T-helper 9 cell (primary cell): ENCODE measurements at places on chromosomes 1 and 21.

GRCh38 chr1:28392027-28392652 is 22.6 kb downstream of the PHACTR4 start:
- DNase-seq, result no peak

GRCh38 chr21:45415943-45416611 is 11.1 kb downstream of the COL18A1 start:
- no peak for DNase-seq

GRCh38 chr1:16372535-16373285 is 5.7 kb downstream of the SZRD1 start:
- no peak for DNase-seq

DNA sequence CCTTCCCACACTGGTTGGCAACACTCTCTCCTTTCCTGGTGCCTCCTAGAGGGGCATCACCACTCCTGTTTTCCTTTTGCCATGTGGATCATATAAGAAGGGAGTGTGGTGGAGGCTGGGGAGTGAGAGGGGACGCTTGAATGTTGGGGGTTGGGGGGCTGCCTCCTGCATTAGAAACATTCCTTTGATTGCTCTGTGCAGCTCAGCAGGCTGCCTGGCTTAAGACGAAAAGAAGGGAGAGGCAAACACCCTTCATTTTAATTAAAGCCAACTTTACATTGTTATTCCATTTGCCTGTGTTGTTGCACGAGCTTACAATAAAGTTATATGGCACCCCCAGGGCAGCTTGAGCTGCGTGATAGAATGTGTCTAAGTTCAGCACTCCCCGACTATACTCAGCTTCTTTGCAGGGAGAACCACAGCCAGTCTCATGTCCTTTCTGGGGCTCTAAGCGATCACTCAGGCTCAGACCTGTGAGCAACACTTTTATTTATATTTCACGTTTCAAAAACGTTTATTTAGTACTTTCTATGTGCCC is 57.4 kb downstream of the FOXD2 start:
- no peak for DNase-seq

GRCh38 chr1:236058141-236058934 is 6.6 kb downstream of the NID1 start:
- no peak for DNase-seq

DNA sequence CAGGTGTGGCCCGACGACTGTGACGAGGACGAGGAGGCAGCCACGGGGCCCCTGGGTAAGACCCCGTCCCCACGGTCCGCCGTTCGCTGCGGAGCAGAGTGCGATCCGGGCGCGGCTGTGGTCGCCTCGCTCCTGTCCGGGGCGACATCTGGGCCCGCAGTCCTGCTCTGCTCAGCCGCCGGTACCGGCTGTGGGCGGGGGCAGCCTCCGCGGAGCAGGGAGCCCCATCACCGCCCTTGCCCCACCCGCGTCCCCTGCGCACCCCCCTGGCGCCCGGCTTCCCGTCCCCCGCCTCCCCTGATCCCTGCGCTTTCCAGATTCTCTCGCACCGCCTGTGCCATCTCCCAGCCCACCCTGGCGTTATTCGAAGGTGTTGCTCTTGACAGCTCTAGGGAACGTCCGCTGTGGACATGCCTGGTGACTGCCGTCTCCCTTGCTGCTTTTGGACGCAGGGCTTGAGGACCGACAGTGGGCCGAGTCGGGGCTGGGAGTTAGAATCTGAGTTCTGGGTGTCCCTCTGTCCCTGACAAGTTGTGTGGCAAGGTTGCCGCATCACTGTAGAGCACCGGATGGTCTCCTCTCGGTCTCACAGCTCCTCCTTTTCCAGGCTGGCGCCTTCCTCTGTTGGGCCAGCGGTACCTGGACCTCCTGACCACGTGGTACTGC is 596 bp downstream of the TOR3A start:
- peak; percentile 25 for DNase-seq

GRCh38 chr1:101299141-101299540 is 62.3 kb downstream of the S1PR1 start:
- no peak for DNase-seq
